Suprapubic skin (tissue), 4 donors: ENCODE measurements at places on chromosomes 16 and 17. TPM values are rescaled to one million over a fixed set of nuclear protein-coding genes. Genes with fewer than 3 reads are reported as not detected.

Gene PLD6
- 4.4 TPM for total RNA-seq

Gene EPN3
- 110 TPM for total RNA-seq

Gene BAHCC1
- 19.3 TPM for total RNA-seq

DNA sequence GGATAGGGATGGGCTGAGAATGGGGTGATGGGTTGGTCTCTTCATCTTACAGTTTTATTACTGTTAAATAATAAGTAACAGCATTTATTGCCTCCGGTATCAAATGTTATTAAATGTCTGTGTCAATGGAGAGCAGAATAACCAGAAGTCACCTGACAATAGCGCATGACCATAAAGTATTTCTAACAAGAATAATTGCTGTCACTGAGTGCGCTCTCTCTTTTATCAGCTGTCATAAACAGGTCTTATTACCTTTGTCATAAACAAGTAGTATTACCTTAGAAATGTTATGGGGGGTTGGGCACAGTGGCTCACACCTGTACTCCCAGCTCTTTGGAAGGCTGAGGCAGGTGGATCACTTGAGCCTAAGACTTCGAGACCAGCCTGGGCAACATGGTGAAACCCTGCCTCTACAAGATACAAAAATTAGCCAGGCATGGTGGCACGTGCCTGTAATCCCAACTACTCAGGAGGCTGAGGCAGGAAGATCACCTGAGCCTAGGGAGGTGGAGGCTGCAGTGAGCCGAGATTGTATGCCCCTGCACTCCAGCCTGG, 120.6 kb downstream of the MAP2K6 start:
- no peak for DNase-seq
- H3K4me3 ChIP-seq: no peak overlapping the region
- peaks cover 15% of the 10 kb centered on the region for H3K36me3 ChIP-seq
- no peaks in the 10 kb centered on the region for H3K4me1 ChIP-seq

GRCh38 chr17:81120149-81120484, 45.2 kb upstream of the PVALEF start:
- peaks cover 12% of the 10 kb centered on the region for H3K36me3 ChIP-seq
- H3K27ac ChIP-seq: no peak overlapping the region
- peaks cover 45% of the 10 kb centered on the region for H3K27me3 ChIP-seq
- H3K4me3 ChIP-seq: peak overlapping the region; percentile 38

- no peaks in the 10 kb centered on the region for H3K36me3 ChIP-seq
- H3K4me3 ChIP-seq: no peak overlapping the region
- DNase-seq: no peak
- no peak overlapping the region for H3K27ac ChIP-seq
Observed at GRCh38 chr17:35875800-35876139, 4.4 kb downstream of the CCL5 start.

- H3K4me3 ChIP-seq: no peak overlapping the region
- no peaks in the 10 kb centered on the region for H3K36me3 ChIP-seq
- no peak overlapping the region for H3K27ac ChIP-seq
- no peaks in the 10 kb centered on the region for H3K27me3 ChIP-seq
Observed at GRCh38 chr17:83149029-83149725, 69.8 kb downstream of the METRNL start.

DNA sequence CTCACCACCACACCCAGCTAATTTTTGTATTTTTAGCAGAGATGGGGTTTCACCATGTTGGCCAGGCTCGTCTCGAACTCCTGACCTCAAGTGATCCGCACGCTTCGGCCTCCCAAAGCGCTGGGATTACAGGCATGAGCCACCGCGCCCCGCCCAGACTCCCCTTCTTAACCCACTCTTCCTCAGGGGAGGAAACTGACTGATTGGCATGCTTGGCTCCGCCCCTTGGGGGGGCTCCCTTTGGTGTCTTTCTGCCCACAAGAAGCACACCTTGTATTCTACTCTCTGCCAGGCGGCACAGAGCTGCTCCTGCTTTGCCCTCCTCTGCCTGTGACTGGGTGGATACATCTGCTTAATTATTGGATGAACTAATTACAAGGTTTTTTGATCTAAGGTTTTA, 4.7 kb upstream of the ASGR2 start:
- H3K36me3 ChIP-seq: no peaks in the 10 kb centered on the region
- H3K4me3 ChIP-seq: no peak overlapping the region
- DNase-seq: no peak

- peaks cover 5% of the 10 kb centered on the region for H3K27me3 ChIP-seq
- H3K36me3 ChIP-seq: no peaks in the 10 kb centered on the region
- DNase-seq: peak; percentile 71
Observed at GRCh38 chr17:55421179-55421934, at the start of gene MMD. MMD (minus strand) TSS chr17:55421835; CDS start chr17:55421695, 140 bp downstream.

DNA sequence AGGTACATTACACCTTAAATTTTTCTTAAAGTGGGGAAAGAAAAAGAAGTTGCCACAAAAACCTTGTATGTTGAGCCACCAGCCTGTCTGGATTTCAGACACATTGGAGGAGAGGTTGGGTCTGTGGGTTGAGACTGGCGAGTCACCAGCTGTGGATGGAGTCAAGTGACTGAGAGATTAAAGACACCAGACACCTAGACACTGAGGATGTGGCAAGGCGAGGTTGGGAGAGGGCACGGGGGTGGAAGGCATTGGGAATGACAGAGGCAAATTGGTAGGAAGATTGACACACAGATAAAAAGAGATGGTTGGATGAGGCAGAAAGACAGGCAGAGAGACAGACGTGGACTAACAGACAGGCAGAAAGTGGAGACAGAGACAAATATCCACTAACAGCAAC, 49.6 kb downstream of the KCNJ12 start:
- H3K4me1 ChIP-seq: peaks cover 7% of the 10 kb centered on the region
- H3K27ac ChIP-seq: no peak overlapping the region
- no peaks in the 10 kb centered on the region for H3K36me3 ChIP-seq

GRCh38 chr17:62628831-62629555, 1.5 kb downstream of the MRC2 start:
- H3K36me3 ChIP-seq: no peaks in the 10 kb centered on the region
- H3K4me1 ChIP-seq: peaks cover 51% of the 10 kb centered on the region
- peaks cover 5% of the 10 kb centered on the region for H3K27me3 ChIP-seq
- peak overlapping the region; percentile 81 for H3K4me3 ChIP-seq
- no peak for DNase-seq

- peak; percentile 79 for DNase-seq
- peaks cover 26% of the 10 kb centered on the region for H3K4me1 ChIP-seq
- no peak overlapping the region for H3K27ac ChIP-seq
- H3K27me3 ChIP-seq: peaks cover 40% of the 10 kb centered on the region
- H3K4me3 ChIP-seq: peak overlapping the region; percentile 55
Observed at GRCh38 chr17:11240041-11240840, 772 bp upstream of the SHISA6 start.

DNA sequence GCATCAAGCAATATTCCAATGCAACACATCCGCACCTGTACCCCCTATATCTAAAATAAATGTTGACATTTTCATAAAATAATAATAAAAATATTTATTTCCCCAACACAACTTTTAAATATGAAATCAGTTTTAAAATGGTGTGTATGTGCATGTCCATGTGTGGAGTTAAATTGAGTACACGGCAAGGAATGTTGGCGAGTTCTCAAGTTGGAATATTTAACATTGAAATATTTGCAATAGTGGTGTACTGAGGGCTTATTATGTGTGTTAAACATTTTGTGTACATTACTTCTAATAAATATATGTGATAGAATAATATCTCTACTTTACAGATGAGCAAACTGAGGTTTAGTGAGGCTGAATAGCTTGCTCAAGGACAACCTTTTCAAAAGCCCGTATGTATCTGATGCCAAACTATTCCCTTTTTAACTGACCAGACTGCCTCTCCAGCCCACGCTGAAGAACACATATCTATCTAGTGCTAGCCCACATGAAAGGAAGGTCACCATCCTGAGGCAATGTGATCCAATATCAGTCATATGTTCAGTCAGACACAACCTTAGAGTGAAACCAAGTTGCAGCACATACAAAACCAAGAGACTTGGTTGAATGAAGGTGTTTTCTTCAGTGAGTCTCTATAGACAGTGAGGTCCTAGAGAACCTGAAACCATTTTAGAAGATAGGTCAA, 192.2 kb upstream of the CDH11 start:
- H3K4me1 ChIP-seq: peaks cover 3% of the 10 kb centered on the region
- DNase-seq: no peak
- no peaks in the 10 kb centered on the region for H3K27me3 ChIP-seq
- H3K36me3 ChIP-seq: no peaks in the 10 kb centered on the region

DNA sequence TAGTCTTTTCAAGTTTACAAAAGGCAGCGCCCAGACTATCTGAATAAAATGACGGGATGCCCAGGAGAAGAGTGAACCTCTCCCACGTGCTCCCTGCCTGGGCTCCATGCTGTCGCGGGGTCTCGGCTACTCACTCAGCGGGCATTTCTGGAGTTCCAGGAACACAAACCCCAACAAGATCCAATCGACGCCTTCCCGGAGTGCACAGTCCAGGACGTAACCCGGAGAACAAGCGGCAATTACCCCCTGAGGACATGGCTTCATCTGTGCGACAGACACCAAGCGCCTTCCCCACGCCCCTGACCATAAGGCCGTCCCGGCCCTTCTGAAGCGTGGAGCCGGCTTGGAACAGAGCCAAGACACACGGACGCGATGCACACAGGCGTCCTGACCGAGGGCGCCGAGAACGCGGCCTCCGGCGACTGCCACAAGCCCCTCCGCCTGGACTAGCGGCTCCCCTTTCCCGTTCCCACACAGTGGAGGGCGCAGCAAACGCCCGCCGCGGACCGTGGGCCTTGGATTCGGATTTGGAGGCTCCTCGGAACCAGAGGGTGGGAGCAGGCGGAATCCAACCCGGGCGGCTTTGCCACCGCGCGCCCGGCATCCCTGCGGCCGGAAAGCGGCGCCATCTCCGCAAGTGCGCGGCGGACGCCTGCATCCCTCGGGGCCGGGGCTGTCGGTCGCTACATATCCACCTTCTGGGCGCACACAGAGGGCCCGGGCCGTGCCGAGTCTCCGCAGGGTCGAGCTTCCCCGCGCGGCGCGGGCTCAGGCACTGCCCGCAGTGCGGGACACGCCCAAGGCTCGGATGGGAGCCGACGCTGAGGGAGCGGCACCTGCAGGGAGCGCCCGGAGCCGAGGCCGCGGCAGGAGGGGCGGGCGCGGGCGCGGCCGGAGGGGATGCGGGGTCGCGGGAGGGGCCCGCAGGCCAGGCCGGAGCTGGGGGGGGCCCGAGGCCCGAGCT, 725 bp downstream of the ABCA3 start:
- H3K4me3 ChIP-seq: peak overlapping the region; percentile 80
- peak; percentile 78 for DNase-seq
- no peaks in the 10 kb centered on the region for H3K36me3 ChIP-seq
- H3K27ac ChIP-seq: no peak overlapping the region
- H3K4me1 ChIP-seq: peaks cover 29% of the 10 kb centered on the region
